ENCODE measurements at places on chromosomes 1 and 21.

- no peak for DNase-seq
Observed at GRCh38 chr1:96723936-96724335, 2.4 kb downstream of the PTBP2 start.

DNA sequence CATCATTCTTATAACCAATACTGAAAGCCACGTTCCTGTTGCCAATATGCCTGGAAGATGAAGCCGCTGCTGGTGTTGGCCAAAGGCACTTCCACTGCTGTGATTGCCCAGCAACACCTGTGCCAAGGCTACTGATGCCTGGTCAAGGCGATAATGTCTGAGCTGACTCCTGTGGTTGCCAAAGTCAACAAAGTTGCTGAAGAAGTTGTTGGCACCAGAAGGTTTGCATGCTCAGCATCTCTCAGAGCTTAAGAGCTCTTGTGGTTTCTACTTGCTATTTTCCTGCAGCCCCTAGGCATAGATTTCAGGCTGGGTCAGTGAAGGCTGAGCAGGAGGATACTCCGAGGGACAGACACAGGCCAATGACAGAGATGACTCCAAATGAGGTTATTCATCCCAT is 63.4 kb upstream of the RAB3GAP2 start:
- DNase-seq: no peak

GRCh38 chr1:176330782-176331181 is 123.7 kb upstream of the COP1 start:
- no peak for DNase-seq

GRCh38 chr1:75787524-75787923 is 1.5 kb downstream of the RABGGTB start:
- DNase-seq: no peak

GRCh38 chr1:167477986-167478385 is 40.3 kb downstream of the CD247 start:
- no peak for DNase-seq

GRCh38 chr1:70465911-70466310 is 54.8 kb downstream of the CTH start:
- no peak for DNase-seq

DNA sequence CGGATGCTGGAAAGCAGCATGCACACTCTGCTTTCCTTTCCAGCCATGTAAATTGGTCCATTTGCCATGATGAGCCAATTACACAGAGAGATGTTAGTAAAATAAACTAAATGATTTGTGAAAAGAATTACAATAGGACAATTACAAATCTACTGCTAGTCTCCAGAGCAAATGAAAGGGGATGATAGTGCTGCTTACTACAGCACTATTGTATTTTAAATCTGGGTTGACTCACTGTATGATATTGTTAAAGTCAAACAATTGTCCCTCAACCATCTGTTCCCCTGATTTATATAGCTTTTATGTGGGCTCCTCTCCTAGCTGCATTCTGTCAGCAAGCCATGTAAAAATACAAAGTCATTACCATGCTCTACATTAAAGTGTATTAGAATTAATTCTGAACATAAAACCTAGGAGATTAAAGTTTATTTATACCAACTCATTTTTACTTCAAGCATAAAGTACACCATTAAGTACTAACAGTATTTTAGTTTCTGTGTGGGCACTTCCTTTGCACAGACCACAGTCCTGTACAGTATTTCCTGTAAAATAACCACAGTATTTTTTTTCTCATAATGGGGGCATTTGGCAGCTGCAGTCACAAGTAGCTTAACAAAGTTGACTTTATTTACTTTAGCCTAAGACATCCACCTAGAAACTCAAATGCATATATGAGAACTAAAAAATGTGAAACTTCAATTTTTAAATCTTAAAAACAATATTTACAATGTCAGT is 135.8 kb downstream of the VAV3 start:
- DNase-seq: peak; percentile 68

- no peak for DNase-seq
Observed at GRCh38 chr1:27811741-27812500, 18.7 kb upstream of the PPP1R8 start.

DNA sequence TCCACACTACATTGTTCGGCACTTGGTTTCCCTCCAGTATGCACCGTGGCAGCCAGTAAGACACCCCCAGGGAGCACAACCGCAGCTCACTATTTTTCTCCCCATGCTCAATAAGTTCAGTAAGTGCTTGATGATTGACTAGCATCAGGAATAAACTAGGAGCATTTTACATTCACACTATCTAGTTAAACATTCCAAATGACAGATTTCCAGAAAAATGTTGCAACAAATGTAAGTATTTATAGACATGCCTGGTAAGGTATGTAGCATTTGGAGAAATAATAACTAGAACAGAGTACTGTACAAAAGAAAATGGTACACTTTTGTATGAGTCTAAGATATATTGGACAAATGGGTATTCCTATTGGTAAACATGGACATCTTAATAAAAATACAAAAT is 92.9 kb downstream of the SLC45A1 start:
- no peak for DNase-seq

DNA sequence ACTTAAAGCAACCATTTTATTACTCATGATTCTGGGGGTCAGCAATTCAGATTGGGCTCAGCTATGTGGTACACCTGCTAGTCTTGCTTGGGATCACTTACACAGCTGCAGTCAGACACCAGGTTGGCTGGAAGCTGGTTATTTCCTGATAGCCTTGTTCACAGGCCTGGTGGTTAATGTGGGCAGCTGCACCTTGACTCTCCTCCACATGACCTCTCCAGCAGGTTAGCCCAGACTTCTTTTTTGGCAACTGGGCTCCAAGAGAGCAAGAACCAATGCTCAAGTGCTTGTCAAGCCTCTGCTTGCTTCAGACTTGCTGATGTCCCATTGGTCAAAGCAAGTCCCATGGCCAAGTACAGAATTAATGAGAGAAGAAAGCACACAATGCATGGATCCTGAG is 11.8 kb upstream of the POGK start:
- DNase-seq: no peak

Measured in natural killer cell treated with Interleukin-12 subunit alpha and Interleukin-12 subunit beta and Interleukin-15 and Interleukin-18, amount 100 ng/mL, for 72 hours (primary cell).